A673 (cell line): ENCODE measurements at places on chromosomes 1 and 21. TPM values are rescaled to one million over a fixed set of nuclear protein-coding genes. Genes with fewer than 3 reads are reported as not detected.
A peak's percentile ranks its signal among the peaks of the same experiment; 100 is the strongest.

- no peak for DNase-seq
Measured at GRCh38 chr1:226223157-226223785, at the start of gene MIXL1. Gene MIXL1 (plus strand): TSS chr1:226223664. CDS start chr1:226223682, 18 bp downstream.

- peak; percentile 56 for DNase-seq
Measured at GRCh38 chr1:106831511-106831910, 225.0 kb upstream of the PRMT6 start.

GRCh38 chr1:173917149-173917548 lies at the start of gene SERPINC1:
Gene SERPINC1 (minus strand): TSS chr1:173917327. CDS start chr1:173917259, 68 bp downstream.
- no peak for DNase-seq

DNA sequence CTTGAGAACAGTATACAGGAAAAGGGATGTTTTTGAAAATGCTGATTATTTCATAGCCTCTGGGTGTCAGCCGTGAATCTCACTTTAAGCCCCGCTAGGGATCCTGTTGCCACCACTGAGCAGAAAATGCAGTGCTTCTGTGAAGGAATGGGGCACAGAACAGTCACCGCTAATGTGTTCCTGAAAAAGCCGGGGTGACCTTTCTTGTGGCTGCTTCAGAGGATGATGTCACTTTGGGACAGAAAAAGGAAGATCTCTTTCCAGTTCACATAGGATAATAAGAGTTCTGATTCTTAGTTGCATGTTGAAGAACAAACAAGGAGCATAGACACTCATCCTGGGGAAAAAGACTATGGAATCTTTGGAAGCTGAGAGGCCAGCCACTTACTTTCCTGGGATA lies 349.6 kb downstream of the DISC1 start:
- no peak for DNase-seq

DNA sequence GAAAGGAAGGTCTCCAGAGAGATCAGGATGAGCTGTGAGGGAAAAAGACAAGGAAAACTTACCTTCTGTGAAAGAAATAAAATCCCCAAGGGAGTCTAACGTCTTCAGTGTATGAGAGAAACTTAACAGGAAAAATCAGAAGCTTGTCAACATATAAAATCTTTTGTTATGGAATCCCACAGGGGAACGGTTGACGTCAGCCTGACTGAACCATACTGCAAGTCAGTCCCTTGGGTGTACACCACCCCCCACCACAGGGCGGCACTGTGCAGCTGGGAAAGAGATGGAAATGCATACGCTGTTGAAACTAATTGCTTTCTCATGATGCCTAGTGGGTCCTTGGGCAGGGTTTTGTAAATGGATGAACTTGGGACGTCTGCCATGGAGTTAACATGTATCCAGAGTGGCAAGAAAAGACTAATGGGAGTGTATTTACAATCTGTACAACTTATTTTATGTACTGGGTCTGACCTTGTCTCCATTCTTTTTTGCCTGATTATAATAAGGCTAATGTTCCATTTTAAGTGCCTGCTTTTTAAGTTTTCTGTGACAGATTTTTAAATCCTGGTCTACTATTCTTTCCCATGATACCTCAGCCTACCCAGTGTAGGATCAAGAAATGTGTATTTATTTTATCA lies 22.7 kb downstream of the UTP25 start:
- peak; percentile 96 for DNase-seq

DNA sequence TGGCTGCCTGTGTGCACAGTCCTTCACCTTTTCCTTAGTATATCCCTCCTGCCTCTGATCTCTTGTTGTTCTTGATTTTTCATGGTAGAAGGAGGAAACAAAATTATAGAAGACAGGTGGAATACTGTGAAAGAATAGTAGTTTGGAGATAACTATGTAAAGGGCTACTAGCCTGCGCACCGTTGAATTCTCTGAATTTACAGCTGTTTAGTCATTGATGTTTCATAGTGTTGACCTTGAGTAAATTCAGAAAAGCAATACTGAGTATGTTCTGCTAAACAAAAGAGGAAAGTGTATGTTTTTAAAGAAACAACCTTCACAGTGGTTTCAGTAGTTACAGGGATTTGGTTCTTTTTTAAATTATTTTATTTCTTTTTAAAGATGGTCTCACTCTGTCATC lies 18.1 kb downstream of the CAMTA1 start:
- DNase-seq = no peak

The LCE3D gene
- total RNA-seq = not detected in 2 replicates

The HSF2BP gene
- 2.4 and 3.0 TPM in 2 replicates for total RNA-seq

The SLC6A9 gene
- 31.4 and 40.8 TPM in 2 replicates for total RNA-seq

DNA sequence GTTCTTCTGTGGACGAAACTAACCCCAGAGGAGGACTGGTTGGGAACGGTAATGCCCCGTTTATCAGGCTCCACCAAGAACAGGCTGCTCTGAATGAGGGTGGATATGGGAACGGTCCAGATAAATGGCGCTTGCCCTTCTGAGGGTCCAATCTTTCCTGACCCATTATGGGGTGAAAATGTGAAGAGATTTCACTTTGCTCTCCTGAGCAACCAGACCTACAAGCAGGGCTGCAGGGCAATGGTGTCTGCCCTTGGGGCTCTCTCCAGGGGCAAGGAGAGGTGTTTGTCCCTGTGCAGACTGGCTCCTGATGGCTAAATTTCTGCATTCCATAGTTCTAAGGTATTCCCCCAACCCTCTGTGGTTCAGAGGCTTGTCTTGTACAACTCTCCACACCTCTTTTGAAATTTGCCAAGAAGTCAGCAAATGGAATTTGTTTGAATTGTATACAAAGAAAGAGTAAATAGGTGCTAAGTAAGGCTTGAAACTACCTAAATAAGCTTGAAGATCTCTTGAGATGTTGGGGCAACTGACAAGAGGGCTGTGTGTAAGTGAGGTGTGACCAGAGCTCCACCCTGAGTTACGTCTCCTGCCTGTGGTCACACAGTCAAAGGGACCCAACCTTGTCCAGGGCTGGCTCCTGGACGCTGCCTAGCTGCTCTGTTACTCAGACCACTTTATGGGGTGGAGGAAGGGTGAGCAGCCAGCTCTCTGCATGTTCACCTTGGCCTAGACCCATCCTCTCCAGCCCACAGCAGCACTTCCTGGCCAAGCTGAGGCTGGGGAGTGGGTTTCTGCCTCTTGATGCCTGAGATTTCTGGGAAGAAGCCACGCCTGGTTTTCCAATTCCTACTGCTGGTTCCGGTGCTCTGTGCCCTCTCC lies 24.8 kb downstream of the SLC2A1 start:
- no peak for DNase-seq

DNA sequence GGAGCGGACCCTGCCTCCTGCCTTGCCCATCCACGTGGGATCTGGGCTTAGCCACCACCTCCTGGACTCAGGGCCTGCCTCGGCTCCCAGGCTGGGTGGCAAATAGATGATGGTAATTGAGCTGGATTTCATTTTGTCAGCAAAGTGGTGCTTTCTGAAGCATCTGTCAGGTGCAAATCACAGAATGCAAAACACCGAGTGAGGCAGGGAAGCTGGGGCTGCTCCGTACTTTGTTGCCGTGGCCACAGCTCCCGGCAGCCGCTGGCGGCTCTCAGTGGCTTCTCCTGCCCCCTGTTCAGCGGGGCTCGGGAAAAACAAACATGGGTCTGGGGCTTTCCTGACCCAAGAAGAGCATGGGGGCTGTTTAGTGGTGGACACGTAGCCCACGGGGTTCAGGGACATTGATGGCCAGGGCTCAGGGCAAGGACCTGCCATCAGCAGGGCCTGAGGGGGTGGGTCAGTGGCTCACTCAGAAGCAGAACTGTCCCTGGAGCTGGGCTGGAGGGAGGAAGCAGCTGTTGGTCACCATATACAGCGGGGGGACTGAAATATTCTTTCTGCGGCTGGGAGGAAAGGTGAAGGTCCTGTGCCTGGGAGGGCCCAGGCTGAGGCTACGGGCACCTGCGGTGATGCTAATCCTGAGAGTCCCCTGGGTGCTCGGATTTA lies 130.0 kb upstream of the VAMP3 start:
- DNase-seq = no peak

- peak; percentile 39 for DNase-seq
Measured at GRCh38 chr1:199529324-199529723, 498.2 kb upstream of the NR5A2 start.

- DNase-seq = no peak
Measured at GRCh38 chr1:45969866-45970265, 162.6 kb downstream of the PIK3R3 start.

The NR5A2 gene
- not detected in 2 replicates for total RNA-seq

- no peak for DNase-seq
Measured at GRCh38 chr1:5611851-5612250, 380.4 kb downstream of the NPHP4 start.

- peak; percentile 94 for DNase-seq
Measured at GRCh38 chr1:28886731-28887418, 27.5 kb upstream of the EPB41 start.

The TUT4 gene
- total RNA-seq = 71.2 and 81.3 TPM in 2 replicates

DNA sequence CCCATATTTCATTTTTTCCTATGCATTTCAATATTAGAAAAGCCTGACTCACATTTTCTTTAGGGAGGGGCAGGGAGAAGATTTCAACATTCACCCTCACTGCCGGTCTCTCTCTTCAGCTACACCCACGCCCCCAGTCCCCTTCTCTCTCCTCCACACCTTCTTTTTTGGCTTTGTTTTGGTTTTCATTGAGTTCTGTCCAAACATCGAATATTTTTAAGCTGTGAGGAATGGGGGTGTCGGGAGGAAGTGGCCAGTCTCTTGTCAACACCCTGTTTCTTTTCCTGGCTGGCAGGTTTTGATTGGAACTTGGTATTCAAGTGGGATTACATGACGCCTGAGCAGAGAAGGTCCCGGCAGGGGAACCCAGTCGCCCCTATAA lies 177.3 kb downstream of the PGBD5 start:
- no peak for DNase-seq

DNA sequence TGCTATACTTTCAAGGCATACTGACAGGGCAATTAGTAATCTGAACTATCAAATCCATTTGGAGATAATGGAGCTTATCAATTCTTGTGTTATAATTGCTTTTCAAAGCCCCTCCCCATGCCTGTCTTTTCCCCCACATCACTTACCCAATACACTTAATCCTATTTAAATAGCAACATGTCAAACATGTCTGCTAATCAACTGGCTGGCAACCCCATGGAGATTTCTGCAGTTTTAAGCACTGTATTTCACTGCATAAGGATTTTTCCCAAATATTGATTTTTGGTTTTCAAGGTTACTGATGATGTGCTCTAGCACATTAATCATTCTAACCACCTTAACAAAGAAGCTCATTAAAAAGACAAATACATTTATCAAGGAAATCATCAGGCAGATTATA lies 800.3 kb downstream of the PLA2G4A start:
- DNase-seq = no peak

The HFM1 gene
- 0.69 and 1.3 TPM in 2 replicates for total RNA-seq

DNA sequence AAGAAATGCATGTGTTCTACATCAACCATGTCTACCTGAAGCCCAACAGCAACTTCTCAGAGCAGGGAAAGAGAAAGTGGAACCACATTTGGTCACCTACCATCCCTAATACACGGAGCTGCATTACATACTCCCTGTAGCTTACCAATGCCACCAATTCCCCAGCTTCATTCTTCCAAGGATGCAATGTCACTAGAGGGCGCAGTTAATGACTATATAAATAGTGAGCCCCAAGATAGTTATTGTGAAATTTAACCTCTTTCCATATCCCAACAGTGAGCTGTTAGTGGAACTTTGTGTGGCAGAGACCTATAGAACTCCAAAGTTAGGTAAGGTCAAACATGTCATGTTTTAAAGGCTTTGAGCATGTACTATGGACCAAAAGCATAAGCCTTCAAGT lies 618.3 kb downstream of the SMYD3 start:
- DNase-seq = peak; percentile 62

GRCh38 chr1:161388639-161389038 lies 21.0 kb upstream of the CFAP126 start:
- no peak for DNase-seq

DNA sequence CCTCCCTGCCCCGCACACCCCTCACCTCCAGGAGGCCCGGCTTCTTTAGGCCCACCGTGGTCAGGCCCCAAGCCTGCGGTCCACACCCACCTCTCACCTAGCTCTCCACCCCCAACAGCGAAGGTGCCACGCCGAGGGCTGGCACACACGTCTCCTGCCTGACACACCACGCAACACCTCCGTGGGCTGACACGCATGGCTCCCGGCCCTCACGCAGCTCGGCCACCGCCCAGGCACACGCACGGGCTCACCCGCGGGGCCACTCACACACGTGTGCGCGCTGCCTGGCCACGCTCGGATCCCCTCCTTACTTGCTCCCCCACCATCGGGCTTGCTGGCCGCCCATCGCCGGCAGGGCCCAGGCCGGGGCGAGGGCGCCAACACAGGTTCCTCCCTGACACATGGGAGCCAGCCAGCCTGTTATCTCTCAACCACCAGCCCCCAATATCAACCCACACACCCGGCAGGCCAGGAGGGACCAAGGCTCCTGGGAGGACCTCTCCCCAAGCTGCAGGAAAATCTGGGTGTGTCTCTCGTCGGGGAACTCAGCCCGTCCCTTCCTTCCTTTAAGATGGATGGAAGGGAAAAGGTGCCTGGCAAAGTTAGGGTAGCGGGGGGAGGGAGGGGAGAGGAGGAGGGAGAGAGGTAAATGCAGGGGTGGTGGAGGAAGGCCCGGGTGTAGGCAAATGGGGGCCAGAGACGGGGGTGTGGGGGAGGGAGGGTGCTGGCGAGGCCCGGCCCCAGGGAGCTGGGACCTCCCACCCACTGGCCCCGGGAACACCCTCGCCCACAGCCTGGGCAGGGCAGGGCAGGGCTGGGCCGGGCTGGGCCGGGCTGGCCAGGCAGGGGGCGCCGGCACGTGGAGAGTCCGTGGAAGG lies 546 bp downstream of the ELOVL1 start:
- peak; percentile 35 for DNase-seq

GRCh38 chr1:56459260-56459659 lies 120.1 kb downstream of the PLPP3 start:
- DNase-seq = no peak

GRCh38 chr1:237105826-237106225 lies 63.8 kb downstream of the RYR2 start:
- DNase-seq = no peak

- no peak for DNase-seq
Measured at GRCh38 chr1:228362141-228362883, 44.3 kb downstream of the TRIM11 start.

- no peak for DNase-seq
Measured at GRCh38 chr1:221777431-221778072, 35.7 kb upstream of the DUSP10 start.

- no peak for DNase-seq
Measured at GRCh38 chr1:12438349-12438924, 179.6 kb downstream of the DHRS3 start.

DNA sequence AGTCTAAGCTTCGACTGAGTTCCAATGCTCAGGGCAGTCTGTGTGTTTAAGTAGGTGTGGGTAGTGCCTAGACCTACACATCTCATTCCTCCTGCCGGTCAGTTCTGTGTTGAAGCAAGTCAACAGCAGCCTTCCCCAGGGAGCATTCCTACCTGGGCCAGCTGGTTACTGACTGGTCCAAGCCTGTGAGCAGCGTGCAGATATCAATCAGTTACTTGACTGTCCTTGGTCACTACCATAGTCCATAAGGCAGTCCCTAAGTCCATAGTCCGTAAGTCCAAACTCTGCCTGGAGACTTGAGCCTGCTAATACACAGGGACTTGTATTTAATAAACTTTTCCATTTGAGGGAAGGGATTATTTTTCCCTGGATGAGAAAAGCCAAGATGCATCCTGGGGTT lies 171.9 kb downstream of the PGBD5 start:
- no peak for DNase-seq
